ENCODE measurements at places on chromosomes 5 and 9.
A peak's percentile ranks its signal among the peaks of the same experiment; 100 is the strongest.

DNA sequence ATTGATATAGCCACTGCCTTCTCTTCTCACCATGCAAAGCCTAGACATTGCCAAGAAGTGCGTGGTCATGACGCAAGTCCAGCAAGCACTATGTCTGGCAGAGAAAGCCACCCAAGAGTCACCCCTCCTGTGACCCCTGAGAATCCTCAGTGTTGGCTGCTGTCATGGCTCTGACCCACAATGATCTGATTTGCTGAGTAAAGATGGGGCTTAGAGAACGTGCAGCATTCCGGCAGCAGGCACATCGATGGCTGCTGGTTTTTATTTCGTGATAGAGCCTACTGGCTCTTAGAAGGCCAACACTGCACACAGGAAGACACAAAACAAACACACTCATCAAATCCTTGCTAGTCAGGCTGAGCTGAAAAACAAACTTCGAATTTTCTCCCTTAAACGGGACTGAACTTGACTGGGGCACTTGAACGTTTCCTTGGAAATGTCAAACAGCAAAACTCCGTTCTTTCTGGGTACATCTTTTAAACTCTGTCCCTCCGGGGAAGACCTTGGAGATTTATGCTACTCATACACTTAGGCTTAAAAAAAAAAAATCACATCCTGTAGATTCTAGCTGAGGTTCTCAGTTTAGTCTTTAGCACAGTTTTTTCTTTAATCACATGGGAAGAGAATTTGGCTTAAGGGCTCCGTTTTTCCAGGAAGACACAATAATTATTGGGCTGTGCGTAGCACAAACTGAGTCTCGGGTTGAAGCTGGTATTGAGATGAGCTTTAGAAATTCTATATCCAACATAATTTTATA, 88.2 kb upstream of the BASP1 start:
- no peak for DNase-seq

DNA sequence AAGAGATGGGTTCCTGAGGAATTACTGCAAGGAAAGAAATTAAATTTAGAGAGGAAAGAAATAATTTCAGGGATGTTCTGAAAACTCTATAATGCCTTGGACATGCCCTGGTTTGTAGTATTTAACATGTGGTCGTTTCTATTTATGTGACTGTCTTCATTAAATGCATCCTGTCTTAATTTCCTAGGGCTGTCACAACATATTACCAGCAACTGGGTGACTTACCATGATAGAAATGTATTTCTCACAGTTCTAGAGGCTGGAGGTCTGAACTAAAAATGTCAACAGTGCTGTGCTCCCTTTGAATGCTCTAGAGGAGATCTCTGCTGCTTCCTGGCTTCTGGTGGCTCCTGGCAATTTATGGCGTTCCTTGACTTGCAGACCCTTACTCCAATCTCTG, 287.7 kb downstream of the FBXL7 start:
- DNase-seq = no peak

GRCh38 chr5:19099195-19099594, 888.8 kb downstream of the CDH18 start:
- no peak for DNase-seq

DNA sequence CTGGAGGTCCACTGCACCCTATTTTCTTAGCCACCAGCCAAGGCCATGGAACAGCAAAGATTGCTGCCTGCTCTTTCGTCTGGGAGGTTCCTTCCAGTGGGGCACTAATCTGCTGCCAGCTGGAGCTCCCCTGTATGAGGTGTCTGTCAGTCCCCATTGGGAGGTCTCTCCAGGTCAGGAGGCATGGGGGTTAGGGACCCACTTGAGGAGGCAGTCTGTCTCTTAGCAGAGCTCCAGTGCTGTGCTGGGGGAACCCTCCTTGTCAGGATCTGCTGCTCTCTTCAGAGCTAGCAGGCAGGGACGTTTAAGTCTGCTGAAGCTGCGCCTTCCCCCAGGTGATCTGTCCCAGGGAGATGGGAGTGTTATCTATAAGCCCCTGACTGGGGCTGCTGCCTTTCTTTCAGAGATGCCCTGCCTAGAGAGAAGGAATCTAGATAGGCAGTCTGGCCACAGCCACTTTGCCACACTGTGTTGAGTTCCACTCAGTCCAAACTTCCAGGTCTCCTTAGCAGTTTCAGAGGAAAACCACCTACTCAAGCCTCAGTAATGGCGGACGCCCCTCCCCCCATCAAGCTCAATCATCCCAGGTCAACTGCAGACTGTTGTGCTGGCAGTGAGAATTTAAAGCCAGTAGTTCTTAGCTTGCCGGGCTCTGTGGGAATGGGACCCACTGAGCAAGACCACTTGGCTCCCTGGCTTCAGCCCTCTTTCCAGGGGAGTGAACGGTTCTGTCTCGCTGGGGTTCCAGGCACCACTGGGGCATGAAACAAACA, 317.7 kb downstream of the LRRC70 start:
- DNase-seq = no peak

GRCh38 chr5:143751342-143751741, 60.6 kb upstream of the HMHB1 start:
- no peak for DNase-seq

DNA sequence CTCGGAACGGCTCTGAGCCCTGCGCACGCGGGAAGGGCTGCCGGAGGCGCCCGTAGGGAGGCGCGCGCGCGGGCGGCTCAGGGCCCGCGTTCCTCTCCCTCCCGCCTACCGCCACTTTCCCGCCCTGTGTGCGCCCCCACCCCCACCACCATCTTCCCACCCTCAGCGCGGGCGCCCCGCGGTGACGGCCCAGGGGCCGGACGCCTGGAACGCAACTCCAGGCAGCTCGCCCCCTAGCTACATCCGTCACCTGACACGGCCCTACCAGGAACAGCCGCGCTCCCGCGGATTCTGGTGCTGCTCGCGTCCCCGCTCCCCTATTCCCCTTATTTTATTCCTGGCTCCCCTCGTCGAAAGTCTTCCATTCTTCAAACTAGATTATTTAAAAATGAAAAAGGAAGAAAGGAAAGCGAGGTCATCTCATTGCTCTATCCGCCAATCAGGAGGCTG, at the start of gene CDKN2B-AS1:
TSS of gene CDKN2B-AS1 (plus strand) at position 236 of the 450 bp plus-strand sequence.
- DNase-seq = peak; percentile 54

DNA sequence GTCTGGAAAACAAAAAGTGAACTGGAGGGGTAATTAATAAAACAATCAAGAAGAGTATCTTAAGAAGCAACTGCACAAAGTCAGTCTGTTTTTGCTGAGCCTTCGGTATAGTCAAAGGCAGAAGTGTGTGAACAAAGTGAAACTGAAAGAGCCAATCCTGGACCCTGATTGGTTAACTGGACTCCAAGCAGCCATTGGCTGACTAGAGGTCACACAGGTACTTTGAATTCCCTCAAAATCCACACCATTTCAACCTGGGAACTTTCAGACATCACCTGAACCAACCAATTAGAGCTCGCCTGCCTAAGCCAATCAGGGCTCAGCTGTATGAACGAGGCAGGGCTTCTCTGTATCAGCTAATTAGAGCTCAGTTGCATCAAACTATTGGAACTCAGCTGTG, 286.7 kb downstream of the TLE4 start:
- DNase-seq = peak; percentile 61
